Natural killer cell treated with Interleukin-12 subunit alpha and Interleukin-12 subunit beta and Interleukin-15 and Interleukin-18, amount 100 ng/mL, for 72 hours (primary cell): ENCODE measurements at places on chromosomes 1 and 21. TPM values are rescaled to one million over a fixed set of nuclear protein-coding genes. Genes with fewer than 3 reads are reported as not detected.

Gene MYCL
- total RNA-seq, result 0.36 TPM

Gene PARS2
- total RNA-seq, result 4.9 TPM

Gene ST6GALNAC3
- 0.28 TPM for total RNA-seq

Gene OLFML3
- total RNA-seq, result 0.59 TPM

Gene SFN
- total RNA-seq, result 0.56 TPM

Gene PAPPA2
- total RNA-seq, result not detected

Gene LRRC53
- total RNA-seq, result not detected

Gene DEPDC1
- total RNA-seq, result 20.9 TPM

Gene FAM151A
- not detected for total RNA-seq

Gene SCCPDH
- total RNA-seq, result 18.2 TPM

GRCh38 chr1:66370462-66370971 lies 163.4 kb upstream of the SGIP1 start:
- DNase-seq, result no peak

GRCh38 chr1:64392109-64392508 lies 77.8 kb upstream of the CACHD1 start:
- no peak for DNase-seq

DNA sequence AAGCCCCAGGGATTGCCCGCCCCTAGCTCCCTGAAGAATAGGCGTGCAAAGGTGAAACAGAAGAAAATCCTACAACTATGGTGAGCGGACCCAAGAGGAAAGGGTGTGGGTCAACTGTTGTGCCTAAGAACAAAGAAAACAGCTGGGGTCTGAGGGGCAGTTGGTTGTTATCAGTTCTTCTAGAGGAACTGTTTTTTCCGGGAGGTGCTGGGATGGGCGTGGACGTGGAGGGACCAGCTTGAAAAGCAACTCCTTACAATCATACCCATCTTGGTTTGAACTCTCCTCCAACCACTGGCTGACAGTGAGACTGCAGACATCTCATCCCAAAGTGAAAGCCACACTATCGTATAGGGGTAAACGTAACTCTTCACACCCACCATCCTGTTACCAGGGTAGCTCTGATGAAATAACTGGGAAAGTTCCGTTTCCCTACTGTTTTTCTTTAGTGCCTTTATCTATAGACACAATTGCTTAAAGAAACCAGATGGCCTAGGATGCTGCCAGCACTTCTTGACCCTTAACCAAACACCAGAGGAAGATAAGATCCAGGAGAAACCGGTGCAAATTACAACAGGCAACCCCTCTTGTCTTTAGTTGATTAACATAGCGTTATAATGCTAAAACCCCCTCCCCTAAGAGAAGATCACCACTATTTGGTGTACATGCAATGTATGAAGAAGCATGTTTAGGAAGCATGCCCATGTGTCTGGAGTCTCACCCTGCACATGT lies 25.6 kb upstream of the FAM89A start:
- no peak for DNase-seq

- DNase-seq, result no peak
Measured at GRCh38 chr1:159664247-159664646, 50.1 kb downstream of the CRP start.

GRCh38 chr1:206116873-206117150 lies 376 bp downstream of the AVPR1B start:
- no peak for DNase-seq

GRCh38 chr1:175602026-175602585 lies 141.3 kb downstream of the TNR start:
- no peak for DNase-seq

DNA sequence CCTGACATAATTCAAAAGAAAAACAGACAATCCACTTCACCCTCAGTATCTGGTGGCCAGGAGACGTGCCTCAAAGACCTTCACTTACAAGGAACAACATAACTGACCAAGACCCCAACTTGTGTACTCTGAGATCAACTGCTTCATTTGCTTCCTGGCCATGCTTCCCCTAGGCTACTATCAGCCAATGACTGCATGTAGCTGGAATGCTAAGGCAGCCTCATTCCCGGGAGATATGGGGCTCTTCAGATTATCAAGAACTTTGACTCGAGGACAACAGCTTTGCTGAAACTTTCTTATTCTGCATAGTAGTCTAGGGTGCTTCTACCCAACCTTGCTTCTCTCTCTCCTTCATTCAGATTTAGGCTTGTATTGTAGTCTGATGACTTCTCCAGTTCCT lies 11.7 kb upstream of the UCK2 start:
- no peak for DNase-seq

DNA sequence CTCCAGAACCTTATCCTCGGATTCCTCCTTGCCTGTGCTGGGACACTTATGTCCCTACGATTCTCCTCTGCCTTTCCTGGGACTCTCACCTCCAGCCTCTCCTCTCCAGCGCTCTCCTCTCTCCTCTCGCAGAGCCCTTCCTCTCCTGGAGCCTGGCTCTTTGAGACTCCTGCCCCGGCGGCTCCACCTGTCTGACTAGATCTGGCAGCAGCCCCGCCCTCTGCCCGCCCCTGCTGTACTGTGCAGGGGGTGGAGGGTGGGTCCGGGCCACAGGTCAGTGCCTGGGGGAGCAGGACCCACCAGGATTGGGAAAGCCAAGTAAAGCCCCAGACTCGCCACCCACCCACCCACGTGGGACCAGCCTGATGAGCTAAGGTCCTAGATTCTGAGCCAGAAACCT lies 1.6 kb downstream of the ELOVL1 start:
- DNase-seq, result no peak

DNA sequence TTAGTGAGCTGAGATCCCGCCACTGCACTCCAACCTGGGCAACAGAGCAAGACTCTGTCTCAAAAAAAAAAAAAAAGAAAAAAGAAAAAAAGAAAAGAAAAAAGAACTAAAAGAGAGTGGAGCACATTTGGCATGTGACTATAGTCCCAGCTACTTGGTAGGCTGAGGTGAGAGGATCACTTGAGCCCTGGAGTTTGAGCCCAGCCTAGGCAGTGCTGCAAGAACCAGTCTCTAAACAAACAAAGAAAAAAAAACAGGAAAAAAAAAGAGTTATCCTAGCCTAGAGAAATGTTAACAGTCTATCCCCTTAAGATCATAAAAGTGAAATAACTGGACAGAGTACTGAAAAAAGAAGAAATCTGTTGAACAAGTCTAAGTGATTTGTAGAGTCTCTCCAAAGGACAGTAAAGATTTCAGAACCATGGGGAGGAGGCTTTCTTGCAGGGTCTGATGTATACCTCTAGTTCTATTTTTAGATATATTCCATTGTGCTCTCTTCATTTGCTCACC lies 4.5 kb upstream of the PRDX1 start:
- no peak for DNase-seq

DNA sequence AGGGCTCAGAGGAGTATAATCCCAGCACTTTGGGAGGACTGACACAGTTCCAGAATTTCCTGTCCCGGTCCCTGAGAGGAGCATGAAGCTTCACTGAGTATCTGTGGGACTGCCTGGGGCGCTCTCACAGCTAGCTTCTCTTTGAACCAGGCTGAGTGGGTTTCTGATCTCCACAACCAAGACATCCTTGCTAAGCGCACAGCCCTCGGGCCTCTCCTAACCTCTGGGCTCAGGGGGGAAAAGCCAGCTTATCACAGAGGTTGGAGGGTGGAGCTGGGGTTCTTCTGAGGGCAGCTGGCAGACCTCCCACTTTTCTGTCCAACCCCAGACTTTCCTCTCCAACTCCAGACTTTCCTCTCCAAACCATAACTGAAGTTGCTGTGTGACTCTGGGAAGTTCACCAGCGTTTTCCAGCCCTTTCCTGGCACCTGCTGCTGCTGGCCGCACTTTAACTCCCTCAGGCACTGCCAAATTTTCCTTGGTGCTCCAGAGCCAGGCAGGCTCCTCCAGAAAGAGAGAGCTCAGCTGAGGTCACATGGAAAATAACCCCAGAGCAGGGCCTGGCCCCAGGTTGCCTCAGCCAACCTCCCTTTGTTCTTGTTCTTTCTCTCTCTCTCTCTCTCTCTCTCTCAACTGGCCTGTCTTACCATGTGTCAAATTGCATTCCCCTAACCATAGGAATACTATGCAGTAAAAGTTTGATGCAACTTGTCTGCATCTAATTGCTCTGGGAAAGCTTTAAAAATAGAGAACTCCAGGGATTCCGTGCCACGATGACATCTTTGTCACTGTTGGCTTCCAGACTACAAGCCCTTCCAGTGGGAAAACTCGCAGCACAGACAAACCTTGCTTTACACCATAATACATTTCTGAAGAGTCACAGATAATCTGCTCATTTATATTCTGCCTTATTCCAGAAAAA lies 49.5 kb downstream of the OLFML2B start:
- no peak for DNase-seq

DNA sequence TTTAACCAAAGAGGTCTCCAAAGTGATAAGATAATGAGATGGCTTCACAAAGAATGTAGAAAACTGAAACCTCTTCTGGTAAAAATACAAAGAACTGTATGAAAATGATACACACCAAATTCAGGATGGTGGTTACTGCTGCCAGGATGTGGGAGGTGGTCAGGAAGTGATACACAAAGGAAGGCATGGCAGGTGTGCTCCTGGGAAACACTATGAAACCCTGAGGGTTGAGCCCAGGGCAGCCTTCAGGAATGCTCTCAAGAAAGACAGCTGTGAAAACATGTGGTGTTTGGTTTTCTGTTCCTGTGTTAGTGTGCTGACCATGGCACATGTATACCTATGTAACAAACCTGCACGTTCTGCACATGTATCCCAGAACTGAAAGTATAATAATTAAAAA lies 109.3 kb downstream of the NTNG1 start:
- no peak for DNase-seq

DNA sequence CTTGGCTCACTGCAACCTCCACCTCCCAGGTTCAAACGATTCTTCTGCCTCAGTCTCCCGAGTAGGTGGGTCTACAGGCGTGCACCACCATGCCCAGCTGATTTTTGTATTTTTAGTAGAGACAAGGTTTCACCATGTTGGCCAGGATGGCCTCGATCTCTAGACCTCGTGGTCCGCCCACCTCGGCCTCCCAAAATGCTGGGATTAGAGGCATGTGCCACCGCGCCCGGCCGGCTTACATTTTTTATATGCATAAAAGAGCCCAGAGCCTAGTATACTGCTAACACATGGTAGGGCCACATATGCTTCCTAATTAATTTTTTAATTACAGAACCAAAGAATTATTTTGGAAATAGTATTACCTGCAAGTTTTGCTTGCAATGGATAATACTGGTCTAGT lies 1325.4 kb downstream of the PLA2G4A start:
- no peak for DNase-seq

DNA sequence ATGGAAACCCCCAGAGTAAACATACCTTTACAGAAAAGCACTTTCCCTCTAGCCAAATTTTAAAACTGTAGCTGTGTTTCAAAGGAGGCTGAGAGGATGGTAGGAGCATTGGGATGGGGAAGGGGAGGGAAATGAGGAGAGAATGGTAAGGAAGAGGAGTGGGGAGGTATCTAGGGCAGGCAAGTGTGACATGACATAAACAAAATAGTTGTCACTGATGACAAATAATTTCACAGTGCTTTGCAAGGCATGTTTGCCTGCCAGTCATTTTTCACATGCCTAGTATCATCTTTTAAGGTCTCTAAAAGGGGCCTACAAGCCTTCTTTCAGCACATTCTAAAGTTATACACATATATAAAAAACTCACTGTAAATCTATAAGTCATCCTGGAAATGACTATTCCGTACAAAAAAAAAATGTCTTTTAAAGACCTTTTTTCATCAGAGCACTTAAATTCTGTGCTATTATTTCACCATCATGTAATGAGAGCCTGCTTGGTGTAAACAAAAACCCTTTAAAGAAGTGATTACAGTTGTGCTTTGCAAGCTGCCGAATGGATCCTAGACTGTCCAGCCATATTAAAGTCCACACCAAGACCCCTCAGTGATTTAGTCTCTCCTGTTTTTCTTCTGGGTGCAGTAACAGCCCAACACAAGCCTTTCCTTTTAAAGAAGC lies 38.4 kb downstream of the HLX start:
- DNase-seq, result no peak

GRCh38 chr1:29033829-29034466 lies 89.8 kb downstream of the TMEM200B start:
- DNase-seq, result no peak

DNA sequence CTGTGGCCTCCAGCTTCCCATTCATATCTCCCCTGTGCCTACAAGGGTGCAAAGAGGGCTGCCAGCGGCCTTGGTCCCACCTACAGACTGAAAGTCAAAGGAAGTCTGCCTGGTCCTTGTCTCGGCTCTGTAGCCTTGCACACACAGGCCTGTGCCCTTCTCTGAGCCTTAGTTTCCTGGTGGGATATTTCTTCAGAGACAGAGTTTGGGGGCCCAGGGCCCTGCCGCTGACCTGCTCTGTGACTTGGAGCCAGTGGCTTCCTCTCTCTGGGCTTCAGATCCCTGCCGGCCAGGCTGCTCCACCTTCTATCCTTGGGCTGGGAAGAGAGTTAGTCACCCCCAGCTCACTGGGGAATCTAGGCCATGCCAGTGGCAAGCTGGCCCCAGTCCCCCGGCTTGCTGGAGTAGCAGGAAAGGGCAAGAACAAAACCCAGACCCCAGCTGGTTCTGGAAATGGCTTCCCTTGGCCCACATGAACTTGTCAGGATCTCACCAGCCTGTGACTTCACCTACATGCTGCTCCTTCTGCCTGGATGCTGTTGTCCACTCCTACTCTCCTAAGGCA lies 1.0 kb upstream of the TMEM61 start:
- no peak for DNase-seq

DNA sequence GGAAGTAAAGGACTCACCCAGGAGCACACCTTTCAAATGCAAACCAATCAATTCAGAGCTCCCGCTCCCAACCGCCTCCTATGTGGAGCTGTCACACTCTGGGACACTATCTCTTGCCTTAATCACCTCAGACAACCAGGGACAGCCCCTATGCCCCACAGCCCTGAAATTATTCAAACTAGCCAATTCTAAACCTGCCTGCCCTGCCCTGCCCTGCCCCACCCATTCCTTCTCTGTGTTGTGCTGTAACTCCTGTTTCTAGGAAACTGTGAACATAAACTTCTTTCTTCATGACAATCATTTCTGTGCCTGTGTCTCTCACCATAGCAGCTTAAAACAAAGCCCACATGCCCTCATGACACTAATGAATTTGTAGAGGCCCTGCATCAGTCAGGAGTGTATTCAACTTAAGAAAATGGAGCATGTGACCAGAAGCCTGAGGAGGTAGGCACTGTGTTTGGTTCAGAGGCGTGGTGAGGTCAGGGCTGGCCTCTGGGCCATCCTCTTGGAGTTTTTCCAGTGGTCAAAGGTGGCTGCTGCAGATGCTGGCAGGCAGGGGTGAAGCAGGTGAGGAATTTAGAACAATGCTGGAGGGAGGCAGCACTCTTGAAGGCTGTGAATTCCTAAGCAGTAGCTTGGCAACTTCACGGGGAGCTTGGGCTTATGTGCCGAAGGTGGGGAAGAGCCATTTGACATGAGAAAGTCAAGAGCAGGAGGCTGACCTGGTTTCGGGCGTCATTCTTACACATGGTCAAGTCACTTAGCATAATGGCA lies 74.5 kb downstream of the RHOU start:
- DNase-seq, result no peak

- DNase-seq, result no peak
Measured at GRCh38 chr1:228393268-228393701, 13.3 kb downstream of the TRIM11 start.

GRCh38 chr1:204889681-204890383 lies 19.2 kb downstream of the NFASC start:
- DNase-seq, result no peak
